Stimulated activated CD8-positive, alpha-beta memory T cell treated with anti-CD3 and anti-CD28 coated beads, Interleukin-4, amount 100 ng/mL, for 1 hour (primary cell): ENCODE measurements at places on chromosomes 2 and 18.

- DNase-seq, result no peak
These were observed 16.3 kb downstream of the THOC1 start for GRCh38 chr18:251572-251971.

DNA sequence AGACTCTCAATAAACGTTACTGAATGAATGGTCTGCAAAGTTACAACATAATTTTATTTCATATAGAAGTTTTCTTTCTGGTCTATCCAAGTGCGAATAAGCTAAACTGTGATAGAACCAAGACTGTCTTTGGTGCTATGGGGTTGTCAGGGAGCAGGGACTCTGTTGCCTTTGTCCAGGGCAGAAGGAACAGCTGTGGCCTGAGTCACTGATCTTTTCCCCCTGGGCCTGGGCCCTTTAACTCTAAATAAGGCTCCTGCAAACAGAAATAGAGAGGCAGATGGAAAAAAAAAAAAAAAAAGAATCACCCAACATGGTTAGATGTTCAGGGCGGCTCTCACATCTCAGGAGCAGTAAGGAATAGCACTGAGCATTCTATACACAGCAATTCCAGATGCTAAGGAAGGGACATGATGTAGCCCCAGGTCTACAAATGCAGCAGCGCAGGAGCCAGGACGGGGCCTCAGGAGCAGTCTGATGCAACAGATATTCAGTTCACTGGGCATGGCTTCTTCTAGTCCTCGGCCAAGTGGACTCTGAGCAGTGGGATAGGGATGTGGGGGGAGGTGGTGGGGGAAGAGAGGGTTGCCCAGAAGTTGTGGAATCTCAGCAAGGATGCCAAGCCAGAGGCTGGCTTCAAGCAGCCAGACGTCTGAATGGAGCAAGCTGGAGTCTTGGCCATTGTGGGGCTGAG lies 247.1 kb upstream of the SIX2 start:
- DNase-seq, result no peak

- no peak for DNase-seq
These were observed 51.4 kb upstream of the MRPL33 start for GRCh38 chr2:27720004-27720551.

GRCh38 chr2:29233428-29233827 lies 118.2 kb downstream of the CLIP4 start:
- no peak for DNase-seq

DNA sequence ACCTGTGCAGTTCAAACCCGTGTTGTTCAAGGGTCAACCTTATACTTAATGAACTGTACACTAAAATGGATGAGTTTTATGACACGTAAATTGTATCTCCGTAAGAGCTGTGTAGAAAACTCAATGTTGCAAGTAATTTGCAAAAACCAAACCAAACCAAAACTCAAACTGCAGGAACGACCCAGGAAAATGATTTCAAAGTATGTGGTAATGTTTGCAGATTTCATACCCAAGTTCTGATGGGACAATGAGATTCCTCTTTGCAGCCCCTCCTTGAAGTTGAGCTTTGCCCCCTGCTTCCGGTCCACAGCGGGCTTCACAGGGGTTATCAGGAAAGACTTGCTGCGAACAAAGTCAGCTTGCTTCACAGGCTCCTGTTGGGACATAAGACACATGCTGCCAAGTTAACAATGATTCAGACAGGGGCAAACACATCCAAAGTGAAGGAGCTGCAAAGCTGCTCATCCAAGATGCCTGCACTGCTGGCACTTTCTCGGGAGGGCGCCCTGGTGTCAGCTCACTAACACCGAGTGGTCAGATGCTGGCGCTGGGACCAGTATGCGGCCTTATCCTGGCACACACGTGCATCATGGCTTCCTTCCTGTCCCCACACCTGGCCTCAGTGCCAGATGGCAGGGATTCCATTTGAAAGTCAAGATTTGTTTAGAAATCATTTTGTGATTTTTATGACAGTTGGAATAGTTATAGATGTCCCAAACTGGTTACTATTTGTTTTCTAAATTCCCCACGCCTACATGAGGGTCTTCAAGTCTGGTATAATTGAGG lies 65.2 kb upstream of the MGAT4A start:
- no peak for DNase-seq

GRCh38 chr2:148939271-148939670 lies 64.2 kb downstream of the KIF5C start:
- DNase-seq, result no peak

GRCh38 chr18:68942230-68942629 lies 144.3 kb downstream of the CCDC102B start:
- no peak for DNase-seq
